ENCODE measurements at places on chromosomes 6 and 20.

- no peak for DNase-seq
Measured at GRCh38 chr6:12182676-12183075, 107.5 kb upstream of the EDN1 start.

- DNase-seq: peak; percentile 94
Measured at GRCh38 chr6:26532699-26533531, 5.3 kb upstream of the HMGN4 start.

- no peak for DNase-seq
Measured at GRCh38 chr6:97262676-97263075, 20.3 kb downstream of the MMS22L start.

- DNase-seq: no peak
Measured at GRCh38 chr20:14685183-14685582, 347.8 kb upstream of the FLRT3 start.

DNA sequence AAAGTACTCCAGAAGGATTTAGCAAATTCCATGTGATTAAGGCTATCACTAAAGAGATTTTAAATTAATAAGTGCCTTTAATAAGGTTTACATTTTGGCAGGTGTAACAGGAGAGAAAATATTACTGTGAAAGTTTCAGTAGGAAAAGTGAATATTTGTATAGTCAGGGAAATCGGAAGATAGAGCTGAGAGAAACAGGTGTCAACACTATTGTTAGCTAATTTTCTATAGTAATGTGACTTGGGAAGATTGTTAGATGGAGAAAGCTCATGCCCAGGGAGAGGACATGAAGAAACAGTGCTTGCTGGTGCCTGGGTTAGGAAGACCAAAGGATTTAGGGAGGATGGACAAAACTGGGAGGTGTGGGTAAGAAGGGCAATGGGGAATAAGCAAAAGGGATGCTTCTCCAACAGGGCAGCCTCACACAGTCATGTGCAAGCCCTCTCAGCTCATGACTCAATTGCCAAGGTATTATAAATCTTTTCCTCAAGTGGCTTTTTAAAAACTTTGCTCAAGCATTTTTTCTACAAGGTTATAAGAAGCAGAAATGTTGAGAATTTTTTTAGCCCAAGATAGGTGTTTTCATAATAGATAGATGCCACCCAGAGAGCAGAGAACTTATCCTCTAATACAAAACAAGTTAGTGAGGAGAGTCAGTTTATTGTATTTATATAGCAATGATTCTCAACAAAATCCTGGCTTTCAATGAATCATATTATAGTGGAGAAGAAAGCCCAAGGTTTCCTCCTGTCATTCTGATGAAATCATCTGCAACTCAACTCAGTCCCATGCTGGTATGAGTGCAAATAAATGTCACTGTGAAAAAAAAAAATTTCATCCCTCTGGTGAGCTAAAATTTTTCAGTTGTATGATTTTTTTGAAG, 325.2 kb upstream of the NT5E start:
- no peak for DNase-seq

- no peak for DNase-seq
Measured at GRCh38 chr6:17621003-17621402, 20.9 kb downstream of the FAM8A1 start.

DNA sequence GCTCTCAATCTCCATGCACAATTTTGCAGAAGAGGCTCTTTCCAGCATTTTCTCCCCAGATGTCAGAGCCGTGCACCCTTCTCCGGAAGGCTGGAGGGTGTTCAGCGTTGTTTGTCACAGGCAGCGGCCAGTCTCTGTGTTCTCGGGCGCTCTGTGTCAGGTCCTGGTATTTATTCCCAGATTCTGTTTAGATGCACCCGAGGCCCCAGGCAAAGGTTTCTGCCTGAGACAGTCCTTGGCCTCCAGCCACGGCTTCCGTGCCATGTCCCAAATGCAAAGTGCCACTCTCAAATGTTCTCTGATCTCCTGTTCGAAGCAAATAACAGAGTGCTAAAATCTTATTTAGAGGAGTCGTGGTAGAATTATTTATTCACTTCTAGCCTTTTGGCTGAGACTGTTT, 140.3 kb upstream of the AGPAT4 start:
- DNase-seq: no peak

DNA sequence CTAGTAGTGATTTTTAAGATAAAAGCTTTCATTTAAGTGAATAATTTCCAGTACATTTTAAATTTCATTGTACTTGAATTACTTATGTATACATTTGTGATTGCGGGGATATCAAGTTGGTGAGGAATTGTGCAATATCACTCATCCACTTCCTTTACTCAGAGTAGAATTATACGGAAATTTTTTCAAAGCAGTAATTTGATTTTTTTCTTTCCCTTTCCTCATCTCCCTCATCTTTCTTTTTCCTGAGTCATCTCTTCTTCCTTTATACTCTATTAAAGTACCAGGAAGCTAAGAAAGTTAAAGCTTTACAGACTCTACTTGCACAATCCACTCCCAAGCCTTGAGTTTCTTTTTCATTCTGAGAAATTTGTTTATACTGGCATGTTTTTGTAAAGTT, 60.9 kb upstream of the DEFB112 start:
- no peak for DNase-seq

DNA sequence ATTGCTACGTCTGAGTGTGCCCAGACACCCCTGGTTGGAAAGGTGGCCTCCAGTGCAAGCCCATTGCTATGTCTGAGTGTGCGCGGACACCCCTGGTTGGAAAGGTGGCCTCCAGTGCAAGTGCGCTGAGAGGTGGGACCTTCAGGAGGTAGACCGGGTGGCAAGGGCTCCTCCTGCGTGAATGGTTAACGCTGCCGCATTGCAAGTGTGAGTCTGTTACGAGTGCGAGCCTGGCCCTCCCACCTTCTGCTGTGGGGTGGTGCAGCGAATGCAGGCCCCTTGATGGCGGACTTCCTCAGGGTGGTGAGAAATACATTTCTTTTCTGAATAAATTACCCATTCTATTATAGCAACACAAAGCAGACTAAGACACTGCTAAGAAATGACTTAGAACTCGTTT, 208.8 kb downstream of the DLL1 start:
- DNase-seq: no peak

- DNase-seq: peak; percentile 86
Measured at GRCh38 chr6:109073344-109074132, 21.1 kb downstream of the SESN1 start.

GRCh38 chr6:137698636-137699030, 168.4 kb upstream of the TNFAIP3 start:
- peak; percentile 71 for DNase-seq

DNA sequence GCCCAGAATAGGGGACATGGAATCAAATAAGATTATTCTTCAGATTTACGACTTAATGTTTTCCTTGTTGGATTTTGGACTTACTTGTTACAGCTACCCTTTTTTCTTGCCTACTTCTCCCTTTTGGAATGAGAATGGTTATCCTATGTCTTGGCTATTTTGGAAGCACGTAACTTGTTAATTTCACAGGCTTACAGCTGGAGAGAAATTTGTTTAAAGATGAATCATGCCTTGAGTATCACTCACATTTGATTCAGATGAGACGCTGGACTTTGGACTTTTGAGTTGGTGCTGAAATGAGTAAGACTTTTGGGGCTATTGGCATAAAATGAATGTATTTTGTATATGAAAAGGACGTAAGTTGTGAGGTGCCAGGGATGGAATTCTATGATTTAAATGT, 83.3 kb downstream of the SMPDL3A start:
- no peak for DNase-seq

GRCh38 chr20:11921321-11921720, 3.6 kb downstream of the BTBD3 start:
- DNase-seq: no peak

DNA sequence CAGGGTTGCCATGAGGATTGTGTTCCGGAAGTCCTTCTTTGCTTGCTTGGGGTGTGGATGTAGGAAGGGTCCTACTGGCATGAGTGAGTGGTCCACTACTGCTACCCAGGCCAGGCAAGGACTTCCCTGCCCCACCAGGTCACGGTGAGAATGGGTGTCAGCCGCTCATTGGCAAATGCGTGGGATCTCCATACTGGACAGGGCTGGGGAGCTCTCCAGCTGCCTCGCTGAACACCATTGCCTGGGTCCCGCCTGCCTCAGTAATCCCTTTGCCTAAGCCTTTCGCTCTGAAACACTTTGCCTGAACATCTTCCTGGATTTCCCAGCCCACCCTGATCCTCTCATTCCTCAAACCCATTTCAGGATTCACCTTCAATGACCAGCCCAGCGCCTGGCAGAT, 59.5 kb downstream of the CTCFL start:
- no peak for DNase-seq

DNA sequence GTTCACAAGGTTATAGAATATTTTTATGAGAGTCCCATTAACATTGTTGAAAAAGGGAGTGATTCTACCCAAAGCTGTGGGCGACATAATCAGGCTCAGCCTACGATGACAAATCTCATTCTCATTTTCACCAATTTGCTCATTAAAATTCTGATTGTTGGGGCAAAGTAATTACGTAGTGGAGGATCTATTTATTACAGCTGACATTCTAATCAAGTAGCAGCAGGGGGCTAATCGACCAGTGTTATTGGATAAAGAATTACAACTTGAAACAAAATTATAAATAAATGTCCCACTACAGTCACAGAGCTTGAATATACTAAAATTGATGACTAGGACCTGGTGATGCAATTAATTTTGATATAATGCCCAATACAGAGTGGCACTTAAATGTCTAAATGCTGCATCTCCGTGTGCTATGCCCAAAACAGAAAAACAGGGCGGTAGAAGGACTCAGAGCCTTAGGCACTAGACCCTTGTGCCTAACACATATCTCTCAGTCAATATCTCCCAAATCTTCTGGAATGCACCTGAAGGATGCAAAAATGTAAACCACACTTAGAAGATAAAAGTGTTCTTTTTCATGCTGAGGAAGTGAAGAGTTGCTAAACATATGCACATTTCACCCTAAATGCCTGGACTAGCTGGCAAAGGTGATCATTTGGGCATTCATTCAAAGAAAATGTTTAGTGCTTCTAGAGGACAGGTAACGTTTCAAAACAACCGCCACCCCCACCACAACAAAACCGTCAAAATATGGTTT, 88.3 kb downstream of the CD24 start:
- DNase-seq: no peak

DNA sequence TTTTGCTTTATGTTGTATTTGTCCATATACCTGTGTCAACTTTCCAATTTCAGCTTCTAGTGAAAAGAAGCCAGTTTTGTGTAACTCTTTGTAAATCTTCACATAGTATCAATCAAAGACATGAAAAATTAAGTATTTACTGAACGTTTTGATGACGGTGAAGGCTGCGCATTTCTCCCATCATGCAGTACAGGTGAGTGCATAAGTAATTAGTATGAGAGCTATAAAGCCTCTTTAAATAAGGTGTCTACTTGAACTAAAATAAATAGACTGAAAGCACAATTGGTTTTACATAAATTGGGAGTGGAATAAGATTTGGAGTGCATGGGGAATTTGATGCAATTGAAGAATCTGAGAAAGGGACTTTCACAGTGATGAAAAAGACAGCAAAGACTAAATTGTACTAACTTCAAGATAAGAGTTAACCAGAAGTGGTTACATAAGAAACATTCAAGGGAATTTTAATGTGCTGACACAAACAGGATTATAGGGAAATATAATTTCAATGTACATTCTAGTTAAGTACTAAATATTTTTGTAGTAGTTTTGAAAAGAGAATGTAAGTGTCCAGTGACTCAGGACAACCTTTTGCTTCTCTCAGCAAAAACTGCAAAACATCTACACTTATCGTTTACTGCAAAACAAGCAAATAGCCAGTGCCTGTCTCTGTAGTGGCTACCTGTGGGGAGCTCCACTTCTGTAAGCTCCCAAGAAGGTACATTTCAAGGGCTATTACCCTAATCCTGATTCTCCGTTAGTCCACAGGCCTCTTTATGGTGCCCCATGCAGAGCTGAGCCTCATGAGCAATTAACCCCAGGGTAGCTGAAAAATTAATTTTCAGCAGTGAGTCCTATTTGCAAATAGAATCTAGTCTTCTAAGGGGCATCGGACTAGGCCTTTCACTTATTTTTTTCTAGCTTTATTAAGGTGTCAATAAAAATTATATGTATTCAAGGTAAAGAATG, 13.0 kb downstream of the TENT5A start:
- DNase-seq: no peak

GRCh38 chr6:36117658-36118549, 12.4 kb upstream of the MAPK13 start:
- DNase-seq: no peak

DNA sequence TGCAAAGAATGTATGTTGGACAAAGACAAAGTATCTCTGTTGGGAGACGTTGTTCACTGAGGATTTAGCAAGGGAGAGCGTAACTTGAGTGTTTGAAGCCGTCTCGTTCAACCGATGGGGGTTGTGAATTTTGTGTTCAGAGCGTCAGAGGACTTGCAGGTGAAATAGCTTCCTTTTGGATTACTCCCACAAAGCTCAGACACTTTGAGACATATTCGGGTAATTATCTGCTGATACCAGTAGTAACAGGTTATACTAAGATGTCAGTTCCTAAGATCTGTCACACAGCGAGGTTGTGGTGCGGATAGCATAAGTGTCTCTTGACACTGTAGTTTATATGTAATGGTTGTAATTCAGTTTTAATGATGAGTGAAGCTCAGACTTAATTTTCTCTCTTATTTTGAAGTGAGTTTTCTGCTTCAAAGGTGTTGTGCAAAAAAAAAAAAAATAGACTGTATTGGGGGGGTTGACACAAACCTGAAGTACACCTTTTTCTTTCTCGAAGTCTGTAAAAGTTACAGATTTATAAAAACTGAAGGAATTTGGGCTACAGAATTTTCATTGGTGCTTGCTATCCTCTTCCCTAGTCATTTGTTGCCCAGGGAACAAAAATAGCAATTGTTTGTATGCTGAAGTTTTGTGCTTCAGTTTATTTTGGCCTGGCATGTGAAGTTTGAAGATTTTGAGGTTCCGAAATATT, 1.7 kb downstream of the ASXL1 start:
- DNase-seq: peak; percentile 30

GRCh38 chr20:23629542-23630391, 8.0 kb downstream of the CST3 start:
- no peak for DNase-seq

GRCh38 chr6:113276601-113277000, 580.5 kb upstream of the MARCKS start:
- DNase-seq: no peak

DNA sequence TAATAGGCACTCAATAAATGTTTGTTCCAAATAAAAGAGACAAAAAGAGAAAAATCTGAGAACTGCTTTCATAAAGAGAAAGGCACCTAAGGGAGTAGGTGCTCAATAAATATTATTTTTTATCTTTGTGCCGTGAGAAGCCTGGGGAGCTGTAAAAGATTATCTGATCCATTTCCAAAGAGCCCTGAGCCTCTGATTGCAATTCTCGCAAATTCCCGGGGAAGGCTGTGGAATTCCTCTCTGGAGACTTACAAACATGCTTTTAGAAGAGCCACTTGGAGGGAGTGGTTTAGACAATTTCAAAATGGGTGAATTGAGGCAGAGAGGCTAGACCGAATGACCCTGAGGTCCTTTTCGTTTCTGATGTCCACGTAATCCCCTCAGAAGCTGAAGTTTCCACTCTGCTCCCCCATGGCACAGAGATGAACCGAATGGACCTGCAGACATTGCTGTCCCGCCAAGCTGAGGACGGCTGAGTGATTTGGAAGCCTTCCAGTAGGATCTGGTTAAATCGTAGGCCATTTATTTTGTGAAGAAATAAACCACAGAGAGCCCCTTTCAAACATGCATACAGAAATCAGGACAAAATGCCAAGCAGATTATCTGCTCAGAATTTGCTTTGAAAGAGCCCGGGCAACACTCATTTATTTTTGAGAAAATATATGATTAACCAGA, 77.8 kb downstream of the PKHD1 start:
- DNase-seq: no peak

GRCh38 chr6:41289815-41290214, 3.3 kb upstream of the TREM1 start:
- no peak for DNase-seq
